ENCODE measurements at places on chromosomes 3 and 15.

DNA sequence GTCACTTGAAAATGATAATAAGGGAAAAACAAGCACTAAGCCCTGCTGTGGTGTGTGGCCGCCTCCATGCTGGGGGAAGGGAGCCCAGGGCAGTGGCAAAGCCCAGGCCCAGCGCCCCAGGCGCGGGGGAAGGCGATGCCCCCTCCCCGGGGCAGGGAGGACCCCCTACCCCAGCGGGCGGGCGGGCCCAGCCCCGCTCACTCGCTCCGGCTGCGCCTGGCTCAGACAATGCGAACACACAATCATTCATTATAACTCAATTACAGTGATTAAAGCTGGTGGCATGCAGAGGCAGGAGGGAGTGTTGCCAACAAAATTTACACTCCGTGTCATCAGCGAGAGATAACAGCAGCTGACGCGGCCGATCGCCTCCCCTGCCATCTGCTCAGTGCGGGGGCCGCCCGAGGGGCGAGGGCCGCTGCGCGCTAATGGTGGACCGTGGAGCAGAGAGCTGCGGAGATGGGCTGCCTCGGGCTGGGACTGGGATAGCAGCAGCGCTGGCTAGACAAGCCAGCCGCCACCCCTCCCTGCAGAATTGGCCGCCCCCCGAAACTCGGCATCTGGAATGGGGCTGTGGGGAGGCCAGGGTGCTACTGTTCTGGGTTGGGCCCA, 64.1 kb downstream of the TLE3 start:
- no peak for DNase-seq

- DNase-seq: no peak
Measured at GRCh38 chr3:1456781-1457311, 364.0 kb downstream of the CNTN6 start.

- DNase-seq: no peak
Measured at GRCh38 chr15:85623315-85624049, 171.2 kb downstream of the KLHL25 start.

GRCh38 chr3:36945333-36945980, 603 bp upstream of the TRANK1 start:
- DNase-seq: no peak

DNA sequence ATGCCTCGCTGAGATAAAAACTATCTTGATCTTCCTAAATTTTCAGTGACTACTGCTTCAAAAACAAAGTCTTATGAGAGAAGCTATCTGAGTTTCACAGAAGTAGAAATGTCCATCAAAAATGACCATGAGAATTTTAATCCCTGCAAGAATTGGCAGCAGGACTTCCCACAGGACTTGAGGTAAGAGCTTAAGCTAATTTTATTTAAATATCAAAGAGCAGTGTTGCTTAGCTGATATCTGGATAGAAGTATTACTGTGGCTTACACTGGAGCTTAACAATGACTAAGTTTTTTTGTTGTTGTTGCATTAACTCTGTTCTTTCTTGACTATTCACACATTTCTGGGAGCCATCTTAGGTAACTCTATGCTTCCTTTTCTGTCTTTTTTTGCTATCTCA, 60.8 kb upstream of the EPHA3 start:
- no peak for DNase-seq

Measured in effector memory CD4-positive, alpha-beta T cell (primary cell).